Activated naive CD8-positive, alpha-beta T cell treated with anti-CD3 and anti-CD28 coated beads for 36 hours (primary cell): ENCODE measurements at places on chromosomes 5 and 9.

GRCh38 chr5:168877132-168877892 lies 298.1 kb upstream of the PANK3 start:
- no peak for DNase-seq

DNA sequence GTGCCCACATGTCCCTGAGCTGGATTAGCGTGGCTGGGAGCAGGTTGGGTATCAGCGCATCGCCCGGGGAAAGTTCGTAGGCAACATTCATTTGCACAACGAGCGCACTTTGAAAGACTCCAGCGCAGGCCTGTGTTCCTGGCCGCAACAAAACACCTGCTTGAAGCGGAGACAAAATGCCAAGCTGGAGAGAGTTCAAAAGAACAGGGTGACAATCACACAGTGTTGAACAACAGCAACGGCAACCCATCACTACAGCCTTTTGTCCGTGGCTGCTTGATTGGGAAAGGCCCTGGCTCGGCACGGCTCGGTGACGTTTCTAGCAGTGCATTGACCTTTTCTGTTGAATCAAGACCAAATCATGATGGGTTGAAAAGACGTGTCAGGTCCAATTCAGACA lies 336.3 kb downstream of the IRX1 start:
- no peak for DNase-seq

- no peak for DNase-seq
Observed at GRCh38 chr5:109743041-109743531, 53.4 kb downstream of the MAN2A1 start.

GRCh38 chr9:89364666-89365531 lies 46.6 kb downstream of the SECISBP2 start:
- DNase-seq: no peak

- DNase-seq: no peak
Observed at GRCh38 chr5:73945505-73945904, 319.5 kb downstream of the ARHGEF28 start.

GRCh38 chr9:126860077-126860756 lies at the start of gene ZBTB34:
Gene ZBTB34, plus strand, starts transcription at chr9:126860639. Its CDS starts 18,761 bp downstream, at chr9:126879400.
- peak; percentile 82 for DNase-seq

- no peak for DNase-seq
Observed at GRCh38 chr9:104238668-104239067, 144.6 kb downstream of the SMC2 start.

- no peak for DNase-seq
Observed at GRCh38 chr9:91558879-91559278, 135.2 kb upstream of the NFIL3 start.

DNA sequence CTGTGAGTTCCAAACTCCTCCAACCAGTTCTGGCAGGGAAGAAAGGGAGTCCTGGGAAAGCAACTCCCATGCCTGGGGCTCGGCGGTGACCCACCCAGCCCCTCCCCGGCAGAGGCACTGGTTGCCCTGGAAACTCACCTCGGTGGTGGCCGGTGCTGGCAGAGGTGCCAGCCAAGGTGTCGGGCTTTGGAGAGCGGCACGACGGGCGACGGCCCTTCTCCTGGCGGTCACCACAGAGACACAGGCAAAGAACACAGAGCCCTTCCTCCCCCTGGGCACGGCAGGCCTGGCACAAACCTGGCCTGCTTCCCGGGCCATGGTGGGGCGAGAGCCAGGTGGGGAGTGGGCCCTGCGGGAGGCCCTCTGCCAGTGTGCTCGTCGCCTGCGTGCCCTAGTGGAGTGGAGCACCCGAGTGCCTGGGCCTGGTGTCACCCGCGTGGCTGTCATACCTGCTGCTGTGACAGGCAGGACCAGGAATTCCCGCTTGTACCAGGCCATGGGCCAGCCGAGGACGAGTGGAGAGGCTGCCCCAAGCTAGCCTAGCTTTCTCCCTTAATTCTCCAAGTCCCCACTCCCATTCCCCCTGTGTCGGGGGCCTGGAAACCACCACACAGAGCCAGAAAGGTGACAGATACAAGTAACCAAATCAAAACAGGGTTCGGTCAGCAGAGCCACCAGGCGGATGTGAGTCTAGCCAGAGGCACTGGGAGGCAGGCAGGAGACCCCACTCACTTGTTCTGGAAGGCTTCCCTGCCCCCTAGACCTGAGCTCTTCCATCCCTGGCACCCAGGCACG lies 8.2 kb upstream of the RALGDS start:
- DNase-seq: no peak

GRCh38 chr9:19967888-19968459 lies 179.1 kb upstream of the SLC24A2 start:
- no peak for DNase-seq

DNA sequence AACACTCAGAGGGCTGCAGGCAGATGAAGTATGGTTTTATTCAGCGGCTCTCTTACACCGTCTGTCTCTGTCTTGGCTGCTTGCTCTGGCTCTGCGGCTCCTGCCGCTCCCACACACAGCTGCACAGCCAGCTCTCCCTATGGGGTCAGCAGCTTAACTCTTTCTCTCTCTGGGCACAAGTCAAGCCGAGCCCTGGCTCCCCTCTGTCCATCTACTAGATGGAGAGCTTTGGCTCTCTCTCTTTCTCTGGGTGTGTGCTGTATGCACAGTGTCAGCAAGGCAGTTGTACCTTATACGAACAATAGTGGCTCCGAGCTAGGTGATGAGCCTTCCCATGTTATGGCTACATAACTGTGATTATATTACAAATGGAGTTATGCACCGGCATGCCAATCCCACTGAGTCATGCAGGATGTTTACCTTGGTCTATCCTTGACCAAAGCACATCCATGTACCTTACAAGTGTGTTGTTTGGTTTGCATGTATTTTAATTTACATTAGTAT lies 19.3 kb upstream of the PPP2CA start:
- DNase-seq: no peak

GRCh38 chr9:38393128-38393796 lies 760 bp downstream of the ALDH1B1 start:
- DNase-seq: no peak

GRCh38 chr5:149990518-149991376 lies 9.7 kb downstream of the TIGD6 start:
- peak; percentile 56 for DNase-seq

DNA sequence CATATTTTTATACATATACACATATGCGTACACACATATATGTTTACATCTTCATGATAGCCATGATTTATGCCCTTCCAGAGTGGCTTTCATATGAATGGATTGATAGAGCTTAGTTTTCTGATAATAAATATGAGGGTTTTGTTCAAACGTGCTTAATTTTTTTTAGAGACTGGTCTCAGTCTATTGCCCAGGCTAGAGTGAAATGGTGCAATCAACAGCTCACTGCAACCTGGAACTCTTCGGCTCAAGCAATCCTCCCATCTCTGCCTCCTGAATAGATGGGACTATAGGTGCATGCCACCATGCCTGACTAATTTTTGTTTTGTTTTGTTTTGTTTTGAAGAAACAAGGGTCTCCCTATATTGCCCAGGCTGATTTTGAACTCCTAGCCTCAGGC lies 48.6 kb upstream of the ZSWIM6 start:
- no peak for DNase-seq

DNA sequence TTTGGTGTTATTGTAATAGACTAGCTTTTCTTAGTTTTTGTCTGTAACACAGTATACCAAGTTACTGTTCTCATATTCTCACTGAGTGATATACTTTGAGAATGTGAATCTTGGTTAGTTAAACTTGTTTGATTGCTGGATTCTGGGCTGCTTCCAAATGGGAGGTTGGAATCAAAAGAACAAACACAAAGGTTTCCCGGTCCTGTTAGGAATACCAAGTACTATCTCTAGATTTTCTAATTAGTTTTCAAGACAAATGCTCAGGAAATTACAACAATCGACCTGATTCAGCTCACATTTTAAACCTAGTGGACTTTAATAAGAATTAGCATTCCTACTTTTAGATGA lies 244.3 kb downstream of the CSNK1G3 start:
- no peak for DNase-seq

DNA sequence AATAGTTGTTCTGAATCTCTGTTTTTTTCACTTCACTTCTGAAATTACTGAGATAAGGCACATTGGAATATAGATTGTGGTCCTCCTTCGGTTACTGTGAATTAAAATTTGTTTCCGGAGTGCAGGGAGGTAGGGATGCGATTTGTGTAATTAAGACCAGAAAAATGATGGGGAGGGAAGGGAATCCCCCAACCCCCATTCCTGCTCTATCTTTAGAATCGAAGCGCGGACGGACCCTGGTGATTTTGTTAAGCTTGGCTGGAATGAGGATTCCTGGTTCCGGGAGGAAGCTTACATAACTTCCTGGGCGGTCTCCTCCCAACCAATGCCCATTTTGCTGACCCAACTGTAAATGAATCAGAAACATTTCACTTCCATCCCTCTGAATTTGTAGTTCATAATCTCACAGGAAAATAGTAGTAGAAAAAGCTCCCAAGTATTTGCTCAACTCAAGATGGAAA lies 220.1 kb upstream of the MSX2 start:
- no peak for DNase-seq

GRCh38 chr5:79793304-79793703 lies 103.7 kb downstream of the CMYA5 start:
- DNase-seq: no peak

- DNase-seq: no peak
Observed at GRCh38 chr9:3032898-3033297, 189.0 kb upstream of the PUM3 start.

DNA sequence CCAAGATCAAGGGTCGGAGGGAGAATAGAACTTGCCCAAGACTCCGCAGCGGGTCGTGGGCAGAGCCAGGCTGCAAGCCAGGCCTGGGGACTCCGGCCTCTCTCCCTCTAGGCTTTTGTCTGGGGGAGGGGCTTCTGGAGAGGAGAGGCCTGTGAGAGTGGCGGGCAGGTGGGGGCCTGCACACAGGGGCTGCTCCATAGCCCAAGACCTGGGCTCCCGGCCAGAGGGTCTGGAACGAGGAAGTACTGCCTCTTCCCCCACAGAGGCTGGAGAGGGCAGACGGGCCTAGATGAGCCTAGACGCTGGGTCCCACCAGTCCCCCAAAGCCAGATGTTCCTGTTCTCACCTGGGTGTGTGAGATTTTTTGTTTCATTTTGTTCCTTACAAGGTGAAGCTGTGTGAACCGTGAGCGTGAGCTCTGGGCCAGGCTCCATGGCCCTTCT lies 5.2 kb upstream of the ST6GALNAC6 start:
- DNase-seq: no peak

- no peak for DNase-seq
Observed at GRCh38 chr5:148853868-148854267, 27.5 kb downstream of the ADRB2 start.

- no peak for DNase-seq
Observed at GRCh38 chr9:89528540-89528939, 30.6 kb upstream of the SEMA4D start.

GRCh38 chr5:123116058-123116457 lies 27.0 kb downstream of the PRDM6 start:
- no peak for DNase-seq
